ENCODE measurements at places on chromosomes 3 and 15. TPM values are rescaled to one million over a fixed set of nuclear protein-coding genes. Genes with fewer than 3 reads are reported as not detected.

TM4SF4 gene
- not detected for total RNA-seq

CHRNA5 gene
- 46.9 TPM for total RNA-seq

SEMA3F gene
- 14.5 TPM for total RNA-seq

RLBP1 gene
- total RNA-seq = 1.3 TPM

WNT5A gene
- total RNA-seq = 3.3 TPM

- peak; percentile 81 for DNase-seq
- no peak overlapping the region for H3K27ac ChIP-seq
- peaks cover 49% of the 10 kb centered on the region for H3K27me3 ChIP-seq
- no peaks in the 10 kb centered on the region for H3K36me3 ChIP-seq
- H3K4me3 ChIP-seq = peak overlapping the region; percentile 38
- H3K4me1 ChIP-seq = peaks cover 12% of the 10 kb centered on the region
Measured at GRCh38 chr15:66841953-66842681, 140.1 kb downstream of the SMAD6 start.

DNA sequence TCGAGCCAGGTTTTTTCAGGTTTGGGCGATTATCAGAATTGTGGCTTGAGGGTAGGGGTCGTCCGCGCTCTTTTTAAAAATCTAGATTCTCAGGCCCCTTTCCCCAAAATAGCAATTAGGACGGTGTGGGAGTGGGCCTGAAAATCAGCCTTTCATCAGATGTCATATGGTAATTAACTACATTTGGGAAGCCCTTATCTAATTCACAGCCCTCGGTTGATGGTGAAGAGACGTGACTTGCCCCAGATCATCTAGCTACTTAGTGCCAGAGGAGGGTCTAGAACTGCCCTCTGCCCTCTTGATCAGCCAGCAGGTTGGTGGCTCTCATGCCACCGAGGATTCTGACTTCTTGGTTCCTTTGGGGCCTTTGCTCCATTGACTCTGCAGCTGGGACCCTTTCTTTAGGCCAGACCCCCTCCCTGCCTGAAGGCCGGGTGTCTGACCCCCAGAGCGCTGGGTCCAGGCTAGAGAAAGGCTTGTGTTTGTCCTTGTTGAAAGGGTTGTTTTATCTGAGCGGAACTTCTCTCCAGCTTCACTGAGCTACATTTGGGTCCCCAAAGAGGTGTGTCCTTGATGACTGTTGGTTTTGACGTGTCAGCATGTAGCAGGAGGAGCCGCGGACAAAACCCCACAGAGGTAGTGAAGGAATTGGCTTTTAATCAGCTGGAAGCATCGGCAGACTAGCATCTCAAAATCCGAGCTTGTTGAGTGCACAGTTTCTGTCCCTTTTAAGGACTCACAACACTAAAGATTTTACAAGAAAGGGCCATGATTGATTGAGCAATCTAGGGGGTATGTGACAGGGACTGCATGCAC is 857 bp downstream of the AEN start:
- DNase-seq = peak; percentile 26
- peak overlapping the region; percentile 73 for H3K4me3 ChIP-seq
- H3K36me3 ChIP-seq = no peaks in the 10 kb centered on the region
- peaks cover 25% of the 10 kb centered on the region for H3K4me1 ChIP-seq

DNA sequence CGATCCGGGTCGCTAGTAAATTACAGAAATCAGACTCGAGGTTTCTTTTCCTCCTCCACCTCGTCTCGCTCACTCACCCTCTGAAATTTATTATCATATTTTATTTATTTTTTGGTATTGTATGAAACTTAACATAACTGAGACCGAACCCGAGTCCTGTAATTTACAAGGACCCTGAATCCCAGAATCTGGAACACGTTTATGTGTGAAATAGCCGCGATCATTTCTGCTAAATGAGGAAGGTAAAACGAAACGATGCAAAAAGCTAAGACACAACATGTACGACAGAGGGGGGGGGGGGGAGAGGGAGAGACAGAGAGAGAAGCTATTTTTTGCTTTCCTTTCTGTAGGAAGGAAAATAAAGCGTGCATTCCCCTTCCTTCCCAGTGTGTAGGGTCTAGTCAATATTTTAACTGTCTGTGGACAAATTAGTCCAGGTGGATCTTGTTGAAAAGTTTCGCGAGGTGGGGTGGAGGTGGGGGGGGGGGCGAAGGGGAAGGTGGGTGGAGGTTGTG is 1.6 kb downstream of the BBX start:
- peaks cover 5% of the 10 kb centered on the region for H3K4me1 ChIP-seq
- H3K27ac ChIP-seq = peak overlapping the region; percentile 76
- peak overlapping the region; percentile 95 for H3K4me3 ChIP-seq

DNA sequence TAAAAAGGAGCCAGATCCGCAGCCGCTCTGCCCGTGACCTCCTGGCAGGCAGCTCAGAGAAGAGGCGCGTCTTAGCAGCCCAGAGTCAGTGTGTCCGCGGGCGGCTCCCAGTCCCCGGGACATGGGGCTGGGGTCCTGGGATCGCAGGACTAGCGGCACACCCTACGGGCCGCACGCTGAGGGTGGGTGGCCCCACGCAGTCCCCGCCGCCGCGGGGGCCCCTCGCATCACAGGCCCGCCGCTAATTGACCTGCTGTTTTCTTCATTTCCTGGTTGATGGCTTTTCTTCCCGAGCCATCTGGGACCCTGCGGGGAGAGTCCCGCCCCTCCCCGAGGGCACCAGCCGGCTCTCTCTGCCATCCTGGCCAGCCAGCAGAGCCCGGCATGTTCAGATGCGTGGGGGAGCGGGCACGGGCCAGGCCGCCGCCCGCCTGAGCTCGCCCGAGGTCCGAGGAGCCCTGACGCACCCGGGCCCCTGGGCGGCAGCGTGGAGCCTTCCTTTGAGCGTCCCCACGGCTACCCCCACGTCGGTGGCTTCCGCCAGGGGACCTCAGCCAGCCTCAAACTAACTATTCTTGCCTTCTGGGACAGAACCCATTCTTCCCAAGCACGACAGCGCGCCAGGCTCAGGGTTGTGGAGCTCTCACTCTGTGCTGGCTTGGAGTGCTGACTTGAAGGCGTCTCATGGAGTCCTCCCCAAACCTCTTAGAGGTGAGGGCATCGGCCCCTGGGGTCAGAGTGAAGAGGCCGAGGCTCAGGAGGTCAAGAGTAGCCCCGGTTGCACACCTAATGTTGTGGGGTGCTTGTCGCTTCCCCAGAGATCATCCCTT is 34.6 kb upstream of the CACNA2D3 start:
- peaks cover 2% of the 10 kb centered on the region for H3K4me1 ChIP-seq
- no peaks in the 10 kb centered on the region for H3K36me3 ChIP-seq
- peak; percentile 27 for DNase-seq
- no peak overlapping the region for H3K27ac ChIP-seq

- no peaks in the 10 kb centered on the region for H3K27me3 ChIP-seq
- H3K27ac ChIP-seq = no peak overlapping the region
- H3K36me3 ChIP-seq = no peaks in the 10 kb centered on the region
- no peak overlapping the region for H3K4me3 ChIP-seq
Measured at GRCh38 chr15:61383421-61383820, 154.3 kb upstream of the RORA start.

GRCh38 chr15:92012368-92012629 is 158.8 kb downstream of the SLCO3A1 start:
- H3K4me1 ChIP-seq = peaks cover 9% of the 10 kb centered on the region
- DNase-seq = no peak
- no peaks in the 10 kb centered on the region for H3K27me3 ChIP-seq
- H3K27ac ChIP-seq = no peak overlapping the region
- no peaks in the 10 kb centered on the region for H3K36me3 ChIP-seq
- H3K4me3 ChIP-seq = no peak overlapping the region

DNA sequence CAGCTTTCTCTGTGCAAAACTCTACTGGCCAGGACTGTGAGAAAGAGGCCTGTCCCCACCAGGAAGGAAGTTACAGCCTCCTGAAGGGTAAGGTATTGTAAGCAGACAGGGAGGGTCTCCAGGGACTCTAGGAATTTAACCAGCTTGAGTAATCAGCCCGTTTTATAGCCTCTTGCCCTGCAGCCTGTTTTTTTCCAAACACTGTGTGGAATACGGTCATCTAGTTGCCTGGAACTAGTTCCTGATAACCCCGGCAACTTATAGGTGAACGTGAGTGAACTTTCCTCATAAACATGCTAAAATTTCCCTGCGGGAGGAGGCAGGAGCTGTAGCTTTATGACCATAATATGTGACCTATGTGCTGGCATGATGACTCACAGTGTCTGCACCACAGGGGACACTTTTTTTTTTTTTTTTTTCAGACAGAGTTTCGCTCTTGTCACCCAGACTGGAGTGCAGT is 60.1 kb upstream of the DAZL start:
- DNase-seq = no peak
- H3K27me3 ChIP-seq = no peaks in the 10 kb centered on the region
- H3K27ac ChIP-seq = peak overlapping the region; percentile 31
- no peak overlapping the region for H3K4me3 ChIP-seq
- peaks cover 7% of the 10 kb centered on the region for H3K36me3 ChIP-seq
- peaks cover 26% of the 10 kb centered on the region for H3K4me1 ChIP-seq

DNA sequence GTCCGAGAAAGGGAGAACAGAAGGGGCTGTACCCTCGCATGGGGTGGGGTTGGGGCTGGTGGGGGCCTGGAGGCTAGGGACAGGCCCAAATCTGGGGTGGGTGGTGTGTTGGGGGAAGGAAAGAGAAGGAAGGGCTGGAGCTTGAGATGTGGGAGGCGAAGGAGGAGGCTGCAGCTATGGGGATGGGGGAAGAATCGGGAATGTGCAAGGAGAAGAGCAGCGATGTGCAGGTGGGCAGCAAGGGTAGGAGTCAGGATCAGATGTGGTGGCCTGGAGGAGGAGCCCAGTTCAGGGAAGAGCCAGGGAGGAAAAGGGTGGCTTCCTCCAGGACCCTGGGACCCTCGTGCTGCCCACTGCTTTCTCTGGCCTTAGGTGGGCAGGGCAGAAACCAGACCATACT is 21.2 kb downstream of the ZNF35 start:
- H3K36me3 ChIP-seq = peaks cover 5% of the 10 kb centered on the region
- no peaks in the 10 kb centered on the region for H3K27me3 ChIP-seq
- no peak overlapping the region for H3K27ac ChIP-seq
- no peaks in the 10 kb centered on the region for H3K4me1 ChIP-seq

- H3K4me3 ChIP-seq = no peak overlapping the region
- DNase-seq = no peak
- no peaks in the 10 kb centered on the region for H3K36me3 ChIP-seq
- H3K4me1 ChIP-seq = no peaks in the 10 kb centered on the region
Measured at GRCh38 chr3:98655666-98656065, 62.3 kb upstream of the CPOX start.

- no peaks in the 10 kb centered on the region for H3K4me1 ChIP-seq
- no peak for DNase-seq
- no peaks in the 10 kb centered on the region for H3K36me3 ChIP-seq
- H3K27me3 ChIP-seq = no peaks in the 10 kb centered on the region
Measured at GRCh38 chr3:155517903-155518302, 224.4 kb upstream of the STRIT1 start.

DNA sequence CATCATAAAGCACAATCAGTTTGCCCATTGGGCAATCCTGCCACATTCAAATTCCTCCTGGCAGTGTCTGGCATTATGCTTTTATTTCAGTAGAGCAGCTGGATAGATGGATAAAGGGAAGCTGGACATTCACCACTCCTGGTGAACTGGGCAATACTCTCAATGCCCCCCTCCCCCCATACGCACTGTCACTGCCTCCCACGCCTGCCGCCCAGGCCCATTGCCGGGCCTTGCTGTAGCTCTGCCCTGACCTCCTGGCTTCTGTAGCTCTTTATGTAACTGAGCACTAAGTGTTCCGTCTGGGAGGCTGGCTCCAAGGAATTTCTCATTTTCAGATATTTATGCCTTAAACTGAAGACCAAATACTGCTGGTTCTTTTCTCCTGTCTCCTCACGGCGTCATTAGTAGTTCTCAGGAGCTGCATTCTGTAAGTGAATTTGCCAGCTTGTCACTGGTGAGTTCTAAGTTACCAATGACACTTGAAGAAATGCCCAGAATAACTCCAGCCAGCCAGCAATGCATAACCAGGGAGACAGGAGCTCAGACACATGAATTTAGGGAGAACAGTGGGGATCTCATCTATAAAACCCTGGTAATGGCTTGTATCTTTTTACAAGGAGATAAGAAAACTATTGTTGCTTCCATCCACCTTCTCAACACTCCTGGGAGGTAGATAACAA is 25.5 kb upstream of the RASGRF1 start:
- H3K36me3 ChIP-seq = no peaks in the 10 kb centered on the region
- H3K4me3 ChIP-seq = no peak overlapping the region
- no peaks in the 10 kb centered on the region for H3K4me1 ChIP-seq

DNA sequence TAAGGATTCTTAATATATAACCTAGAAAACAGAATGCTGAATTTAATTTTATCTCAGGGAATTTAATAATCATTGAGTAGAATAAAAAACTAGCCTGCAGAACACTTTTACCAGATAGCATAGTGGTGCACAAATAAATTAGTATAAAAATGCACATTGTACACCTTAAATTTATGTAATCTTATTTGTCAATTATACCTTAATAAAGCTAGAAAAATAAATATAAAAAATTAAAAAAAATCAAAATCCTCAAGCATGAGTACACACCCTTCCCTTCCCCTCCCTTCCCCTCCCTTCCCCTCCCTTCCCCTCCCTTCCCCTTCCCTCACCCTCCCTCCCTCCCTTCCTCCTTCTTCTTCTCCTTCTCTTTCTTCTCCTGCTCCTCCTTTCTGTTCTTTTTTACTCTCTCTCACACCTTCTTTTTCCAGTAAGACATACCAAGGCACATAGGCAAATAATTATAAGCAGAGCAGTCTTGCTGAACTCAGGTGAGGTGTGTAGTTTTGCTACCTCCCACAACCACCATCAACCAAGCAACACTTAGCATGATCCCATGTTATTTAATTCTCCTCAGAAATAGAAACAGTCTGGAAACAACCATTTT is 1395.0 kb downstream of the ZPLD1 start:
- no peak for DNase-seq
- H3K36me3 ChIP-seq = peaks cover 6% of the 10 kb centered on the region
- no peaks in the 10 kb centered on the region for H3K4me1 ChIP-seq

DNA sequence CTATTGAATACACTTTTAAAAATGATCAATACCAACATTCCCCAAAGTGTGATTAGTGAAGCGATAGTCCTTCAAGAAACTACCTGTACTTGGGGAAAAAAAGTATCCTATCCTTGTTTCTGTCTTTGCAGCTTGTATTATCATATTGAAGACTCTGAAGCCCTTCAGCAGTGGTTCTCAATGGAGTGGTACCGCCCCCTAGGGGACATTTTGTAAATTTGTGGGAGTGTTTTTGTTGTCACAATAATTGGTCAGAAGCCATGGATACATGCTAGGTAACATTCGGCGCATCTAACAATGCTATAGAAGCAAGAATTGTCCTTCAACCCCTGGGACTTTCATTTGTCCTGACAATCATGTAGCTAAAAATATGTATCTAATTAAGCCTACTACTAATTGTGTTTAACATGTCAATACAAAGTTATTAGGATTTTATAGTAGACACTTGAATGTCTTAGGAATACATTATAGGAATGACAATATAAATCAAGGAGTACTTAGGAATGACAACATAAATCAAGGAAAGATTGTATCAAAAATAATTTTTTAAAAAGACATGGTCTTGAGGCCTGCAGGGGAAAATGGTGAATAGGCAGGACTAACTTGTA is 53.7 kb downstream of the NMD3 start:
- no peaks in the 10 kb centered on the region for H3K27me3 ChIP-seq
- H3K4me3 ChIP-seq = no peak overlapping the region
- no peak overlapping the region for H3K27ac ChIP-seq
- H3K36me3 ChIP-seq = no peaks in the 10 kb centered on the region

GRCh38 chr15:35874260-35874905 is 328.4 kb upstream of the DPH6 start:
- H3K4me1 ChIP-seq = no peaks in the 10 kb centered on the region
- H3K27ac ChIP-seq = no peak overlapping the region
- no peak overlapping the region for H3K4me3 ChIP-seq

All from neural progenitor cell (in vitro differentiated cells).